ENCODE measurements at places on chromosomes 11 and 22.

- no peak for DNase-seq
Measured at GRCh38 chr11:79022265-79022664, 418.6 kb downstream of the TENM4 start.

DNA sequence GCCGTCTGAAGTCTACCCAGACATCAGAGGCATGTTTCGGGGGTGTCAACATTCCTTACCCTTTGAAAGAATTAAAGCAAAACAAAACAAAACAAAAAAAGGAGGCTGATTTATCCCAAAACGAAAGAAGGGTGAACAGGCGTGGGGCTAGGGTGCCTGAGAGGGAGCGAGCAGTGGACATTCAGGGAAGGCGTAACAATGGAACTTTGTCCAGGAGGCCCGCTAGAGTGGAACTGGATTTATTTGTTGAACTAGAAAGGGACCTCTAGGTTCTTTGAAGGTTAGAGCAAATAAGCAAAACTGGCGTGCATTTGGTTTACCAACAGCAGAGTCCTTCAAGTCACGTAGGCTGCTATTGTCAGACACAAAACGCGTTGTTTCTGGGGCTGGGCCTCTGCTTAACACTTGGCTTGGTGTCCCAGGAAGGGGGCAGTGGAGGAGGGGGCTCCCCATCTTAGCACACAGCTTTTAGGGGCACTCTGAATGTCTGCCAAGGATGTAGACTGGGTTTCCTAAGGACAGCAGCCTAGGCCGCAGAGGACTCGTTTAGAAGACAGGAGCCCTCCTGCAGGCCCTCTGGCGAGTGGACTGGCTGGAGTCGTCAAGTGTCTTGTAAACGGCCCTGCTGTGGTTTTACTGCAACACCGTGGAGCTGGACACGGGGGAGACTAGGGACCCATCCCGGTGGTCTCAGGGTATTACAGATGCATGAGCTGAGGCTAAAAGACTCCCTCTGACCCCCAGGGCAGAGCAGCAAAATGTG lies 203.7 kb upstream of the SORL1-AS1 start:
- DNase-seq = no peak

- DNase-seq = no peak
Measured at GRCh38 chr11:44533921-44534711, 31.3 kb upstream of the CD82 start.

DNA sequence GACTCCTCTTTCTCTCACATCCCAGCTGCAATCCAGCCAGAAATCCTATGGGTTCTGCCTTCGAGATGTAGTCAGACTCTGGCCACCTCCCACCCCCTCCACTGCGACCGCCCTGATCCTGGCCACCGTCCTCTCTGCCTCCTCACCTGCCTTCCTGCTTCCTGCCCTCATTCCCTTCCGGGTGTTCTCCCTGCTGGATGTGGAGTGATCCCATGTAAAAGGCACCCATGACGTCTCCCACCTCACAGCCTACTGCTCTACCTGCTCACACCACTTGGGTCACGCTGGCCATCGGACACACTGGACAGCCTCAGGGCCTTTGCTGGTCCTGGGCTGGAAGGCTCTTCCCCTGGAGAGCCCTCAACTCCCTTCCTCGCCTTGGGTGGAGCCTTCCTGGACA lies 33.7 kb upstream of the CD5 start:
- no peak for DNase-seq

Data from activated T-helper 1 cell treated with anti-CD3 and anti-CD28 coated beads, Interleukin-2, amount 50 U/mL, for 16 hours (primary cell).